ENCODE measurements at places on chromosomes 1 and 21.

DNA sequence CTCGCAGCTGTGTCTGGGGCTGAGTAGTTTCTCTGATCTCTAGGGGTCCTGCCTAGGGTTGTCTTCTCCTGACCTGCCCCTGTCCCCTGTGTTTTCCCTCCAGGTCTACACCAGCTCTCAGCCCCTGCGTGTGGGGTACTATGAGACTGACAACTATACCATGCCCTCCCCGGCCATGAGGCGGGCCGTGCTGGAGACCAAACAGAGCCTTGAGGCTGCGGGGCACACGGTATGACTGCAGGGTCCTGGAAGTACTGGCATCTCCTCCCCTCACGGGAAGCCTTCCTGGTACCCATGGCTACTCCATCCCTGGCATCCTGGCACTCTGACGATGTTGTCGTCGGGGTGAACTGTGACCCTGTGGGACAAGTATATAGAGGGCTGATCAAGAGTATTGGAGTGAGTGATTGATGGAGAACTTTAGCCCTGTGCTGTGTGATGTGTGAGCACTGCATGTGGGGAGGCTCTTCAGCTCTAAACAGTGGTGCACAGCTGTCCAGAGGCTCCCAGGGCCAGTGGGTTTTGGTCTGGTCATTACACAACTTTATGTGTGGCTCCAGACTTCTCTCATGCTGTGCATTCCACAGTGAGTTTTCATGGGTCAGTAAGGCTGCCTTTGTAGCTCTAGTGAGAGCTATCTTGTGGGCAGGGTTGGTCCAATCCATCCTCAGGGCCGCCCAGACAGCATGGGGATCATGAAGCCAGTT lies 14.4 kb downstream of the FAAH start:
- no peak for DNase-seq

DNA sequence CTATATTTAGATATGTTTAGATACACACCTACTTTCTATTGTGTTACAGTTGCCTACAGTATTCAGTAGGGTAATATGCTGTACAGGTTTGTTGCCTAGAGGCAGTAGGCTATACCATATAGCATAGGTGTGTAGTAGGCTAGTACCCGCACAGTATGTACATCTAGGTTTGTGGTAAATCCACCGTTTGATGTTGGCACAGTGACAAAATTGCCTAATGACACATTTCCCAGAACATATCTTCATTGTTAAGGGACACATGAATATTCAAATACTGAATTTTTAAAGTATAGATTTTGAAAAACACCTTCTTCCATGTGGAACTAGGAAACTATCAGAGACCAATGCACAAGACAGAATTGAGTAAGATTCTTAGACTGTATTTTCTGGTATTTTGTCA lies 22.6 kb upstream of the PDC start:
- no peak for DNase-seq

- DNase-seq: no peak
These were observed 30.8 kb upstream of the FAM78B start for GRCh38 chr1:166197597-166197996.

- DNase-seq: peak; percentile 3
These were observed 4.9 kb upstream of the NPL start for GRCh38 chr1:182784556-182785171.

- DNase-seq: no peak
These were observed 26.1 kb upstream of the SLC19A1 start for GRCh38 chr21:45568383-45568782.

- DNase-seq: no peak
These were observed 42.7 kb upstream of the LIN9 start for GRCh38 chr1:226351709-226352108.

GRCh38 chr1:105914403-105914802 lies 1142.1 kb upstream of the PRMT6 start:
- DNase-seq: no peak

- DNase-seq: no peak
These were observed 49.8 kb upstream of the IFNLR1 start for GRCh38 chr1:24236789-24237371.

DNA sequence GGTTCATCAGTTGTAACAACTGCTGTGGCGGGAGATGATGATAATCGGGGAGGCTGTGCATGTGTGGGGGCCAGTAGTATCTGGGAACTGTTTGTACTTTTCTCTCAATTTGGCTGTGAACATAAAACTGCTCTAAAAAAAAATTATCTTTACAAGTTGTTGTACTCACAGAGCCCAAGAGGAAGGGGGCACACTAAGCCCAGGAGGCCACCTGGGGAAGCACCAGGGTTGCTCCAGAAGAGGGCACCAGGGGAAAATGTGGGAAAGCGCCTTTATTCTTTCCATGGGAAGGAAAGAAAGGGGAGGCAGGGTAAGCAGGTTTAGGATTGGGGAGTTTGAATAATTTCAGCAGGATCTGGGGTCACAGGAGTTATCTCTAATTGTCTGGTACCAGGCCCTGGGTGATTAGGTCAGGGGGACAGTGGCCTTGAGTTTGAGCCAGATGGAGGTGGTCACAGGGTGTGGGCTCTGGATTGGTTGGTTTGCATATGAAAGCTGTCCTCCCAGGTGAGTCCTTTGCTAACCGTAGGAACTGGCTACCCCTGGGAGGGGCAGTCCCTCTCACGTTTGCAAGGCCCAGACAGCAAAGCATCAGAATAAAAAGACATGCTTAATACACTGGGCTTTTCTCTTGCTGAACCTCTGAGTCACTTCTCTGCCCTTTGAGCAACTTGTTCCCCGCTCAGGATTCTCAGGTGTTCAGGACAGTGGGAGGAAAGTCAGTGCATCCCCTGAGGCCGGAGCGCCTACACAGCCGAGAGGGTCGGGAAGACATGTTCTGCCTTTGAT lies 11.2 kb downstream of the MYOC start:
- no peak for DNase-seq

DNA sequence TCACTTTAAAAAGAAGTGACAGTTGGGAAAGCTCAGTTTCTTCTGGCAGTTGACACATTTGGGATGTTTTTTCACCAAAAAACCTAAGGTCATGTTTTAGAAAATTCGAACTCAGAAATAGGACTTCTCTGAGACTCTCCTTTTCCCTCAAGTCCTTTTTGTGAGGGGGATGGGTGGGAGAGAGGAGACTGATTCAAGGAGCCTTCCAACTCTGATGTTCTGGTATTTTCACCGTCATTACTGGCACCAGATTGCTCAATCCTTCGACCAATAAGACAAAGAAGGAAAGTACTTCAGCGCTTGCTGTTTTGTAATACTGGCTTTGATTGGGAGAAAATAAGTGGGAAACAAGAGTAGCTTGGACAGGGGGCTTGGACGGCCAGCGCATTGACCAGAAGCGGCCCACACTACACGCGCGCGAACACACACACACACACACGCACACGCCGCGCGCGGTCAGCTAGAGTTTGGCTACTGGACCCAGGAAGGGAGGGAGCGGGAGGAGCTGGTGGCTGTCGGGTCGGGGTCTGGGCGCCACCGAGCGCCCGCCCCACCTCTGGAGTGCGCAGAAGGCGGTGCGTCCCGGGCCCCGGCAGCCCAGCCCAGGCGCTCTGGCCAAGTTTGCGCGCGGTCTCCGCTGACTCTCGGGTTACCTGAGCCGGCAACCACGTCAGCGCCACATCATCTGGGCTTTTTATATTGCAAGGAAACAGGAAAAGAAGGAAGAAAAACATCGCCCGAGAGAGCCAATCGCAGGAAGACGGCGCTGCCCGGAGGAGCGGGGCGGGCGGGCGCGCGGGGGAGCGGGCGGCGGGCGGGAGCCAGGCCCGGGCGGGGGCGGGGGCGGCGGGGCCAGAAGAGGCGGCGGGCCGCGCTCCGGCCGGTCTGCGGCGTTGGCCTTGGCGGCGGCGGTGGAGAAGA lies at the start of gene KCNK1:
KCNK1 (plus strand) TSS at position 855 of the 921 bp plus-strand sequence; CDS start at position 921, 66 bp downstream.
- no peak for DNase-seq

- DNase-seq: no peak
These were observed 4.4 kb downstream of the KIF17 start for GRCh38 chr1:20713440-20713839.

- DNase-seq: no peak
These were observed 118.2 kb downstream of the OSBPL9 start for GRCh38 chr1:51734896-51735745.

GRCh38 chr1:110538921-110539320 lies 19.9 kb upstream of the KCNA10 start:
- DNase-seq: no peak

GRCh38 chr1:226708967-226709396 lies 30.1 kb downstream of the ITPKB start:
- DNase-seq: no peak

All from stimulated activated CD4-positive, alpha-beta T cell treated with anti-CD3 and anti-CD28 coated beads, TNF-alpha, amount 100 ng/mL, for 1 hour (primary cell).